Stimulated activated CD4-positive, alpha-beta T cell treated with anti-CD3 and anti-CD28 coated beads, Interleukin-1b, Interleukin-23, amount 100 ng/mL, for 24 hours (primary cell): ENCODE measurements at places on chromosomes 4 and X.
A peak's percentile ranks its signal among the peaks of the same experiment; 100 is the strongest.

DNA sequence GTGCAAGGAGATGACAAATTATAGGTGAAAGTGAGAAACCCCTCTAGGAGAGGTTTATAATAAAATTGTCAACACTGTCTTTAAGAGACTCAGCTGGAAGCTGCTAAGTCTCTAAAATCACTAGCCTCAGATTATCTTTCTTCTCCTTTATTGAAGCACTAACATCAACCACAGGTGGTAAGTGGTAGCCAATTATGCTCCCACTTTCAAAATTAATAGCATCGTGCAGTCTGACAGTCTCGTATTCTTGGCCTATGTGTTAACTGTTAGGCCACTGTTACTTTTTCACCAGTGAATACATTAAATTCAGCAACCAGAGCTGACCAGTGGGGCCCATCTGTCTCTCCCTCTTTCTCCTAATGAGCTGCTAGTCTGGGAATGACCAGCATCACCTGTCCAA lies 674.1 kb downstream of the RAPGEF2 start:
- DNase-seq = no peak

- DNase-seq = no peak
Measured at GRCh38 chr4:37865450-37865849, 25.4 kb upstream of the TBC1D1 start.

DNA sequence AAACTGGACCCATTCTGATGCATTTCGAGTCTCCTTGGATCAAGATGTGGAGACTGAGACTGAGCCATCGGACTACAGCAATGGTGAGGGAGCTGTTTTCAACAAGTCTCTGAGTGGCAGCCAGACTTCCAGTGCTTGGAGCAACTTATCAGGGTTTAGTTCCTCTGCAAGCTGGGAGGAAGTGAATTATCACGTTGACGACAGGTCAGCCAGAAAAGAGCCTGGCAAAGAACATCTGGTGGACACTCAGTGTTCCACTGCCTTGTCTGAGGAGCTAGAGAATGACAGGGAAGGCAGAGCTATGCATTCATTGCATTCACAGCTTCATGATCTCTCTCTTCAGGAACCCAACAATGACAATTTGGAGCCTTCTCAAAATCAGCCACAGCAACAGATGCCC lies 84.8 kb downstream of the NEUROG2 start:
- DNase-seq = no peak

DNA sequence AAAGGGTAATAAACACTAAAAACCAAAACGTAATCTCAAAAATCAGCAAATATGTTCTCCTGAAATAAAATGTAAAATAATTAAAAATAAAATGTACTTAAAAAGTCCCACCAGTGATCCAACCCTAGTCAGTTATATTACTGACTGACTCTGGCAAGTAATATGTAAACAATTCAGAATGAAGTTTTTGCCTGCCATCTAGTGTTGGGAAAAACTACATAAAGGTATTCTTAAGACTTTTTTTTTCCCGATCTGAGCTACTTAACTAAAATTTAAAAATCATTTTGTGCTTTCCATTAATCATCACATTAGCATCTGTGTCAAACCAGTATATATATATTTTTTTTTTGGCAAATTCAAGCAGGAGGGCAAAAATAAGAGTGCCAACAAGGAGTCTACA lies 24.0 kb downstream of the RCHY1 start:
- DNase-seq = no peak

DNA sequence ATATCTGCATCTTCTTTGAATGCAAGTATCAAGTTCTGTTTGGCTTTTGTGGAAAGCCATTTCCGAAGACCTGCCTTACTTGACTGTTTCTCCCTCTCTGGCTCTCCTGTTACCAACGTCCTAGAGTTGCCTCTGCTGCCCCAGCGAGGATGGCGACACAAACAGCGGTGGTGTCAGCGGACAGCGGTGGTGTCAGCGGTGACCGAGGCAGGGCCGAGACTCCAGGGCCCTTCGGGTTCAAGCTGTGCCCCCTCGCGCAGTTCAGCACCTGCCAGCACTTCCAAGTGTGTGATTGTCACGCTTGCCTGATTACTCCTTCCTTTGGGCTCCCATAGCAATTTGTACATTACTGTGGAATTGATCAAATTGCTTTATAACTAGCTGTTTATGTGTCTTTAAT lies 336.9 kb upstream of the FAT1 start:
- DNase-seq = no peak

DNA sequence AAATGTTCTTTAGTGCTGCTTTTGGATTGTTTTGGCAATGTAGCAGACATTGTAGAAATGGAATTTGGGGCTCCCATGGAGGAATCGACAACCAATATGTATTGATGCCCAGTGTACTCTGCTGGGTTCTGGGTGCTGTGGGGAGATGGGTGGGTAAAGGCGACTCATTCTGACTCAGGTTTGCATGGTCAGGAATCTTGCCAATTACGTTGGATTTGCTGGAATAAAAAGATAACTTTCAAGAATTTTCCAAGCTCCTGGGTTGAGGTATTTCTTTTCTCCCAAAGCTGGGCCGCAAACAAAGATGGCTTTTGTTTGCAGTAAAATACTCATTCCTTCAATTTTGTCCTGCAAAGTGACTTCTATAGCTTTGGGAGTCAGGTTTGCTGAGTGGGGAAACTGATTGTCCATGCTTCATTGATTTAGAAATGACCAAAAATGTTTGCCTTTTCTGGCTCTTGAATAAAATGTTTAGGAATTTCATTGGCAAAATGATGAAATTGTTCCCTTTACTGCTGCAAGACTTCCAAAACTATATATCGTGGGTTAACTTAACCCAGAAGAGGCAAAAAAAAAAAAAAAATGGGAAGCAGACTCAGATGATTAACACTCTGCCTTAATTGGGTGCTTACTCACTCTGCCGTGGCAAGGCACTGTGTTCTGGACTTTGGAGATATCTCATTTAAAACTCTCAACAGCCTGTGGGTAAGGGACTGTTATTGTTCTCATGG lies 57.0 kb downstream of the RTL9 start:
- no peak for DNase-seq

DNA sequence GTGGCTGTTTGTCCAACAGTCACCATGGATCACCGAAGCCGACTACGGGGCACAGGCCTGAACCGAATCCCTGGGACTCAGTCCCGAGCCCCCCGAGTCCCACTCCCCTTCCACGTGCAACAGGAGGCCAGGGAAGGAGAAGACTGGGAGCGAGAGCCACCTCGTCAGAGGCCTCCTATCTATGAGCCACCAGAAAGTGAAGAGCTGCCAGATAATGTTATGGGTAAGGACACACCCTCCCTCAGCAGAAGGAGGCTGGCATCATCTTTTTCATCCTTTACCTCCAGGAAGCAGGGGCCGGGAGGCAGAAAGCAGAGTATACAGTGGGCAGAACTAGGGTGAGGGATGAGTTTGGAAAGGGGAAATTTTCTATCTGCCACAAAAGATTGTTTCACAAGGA lies 2.8 kb upstream of the PRDX4 start:
- no peak for DNase-seq

GRCh38 chr4:169644802-169645201 lies 24.4 kb downstream of the CLCN3 start:
- DNase-seq = no peak

DNA sequence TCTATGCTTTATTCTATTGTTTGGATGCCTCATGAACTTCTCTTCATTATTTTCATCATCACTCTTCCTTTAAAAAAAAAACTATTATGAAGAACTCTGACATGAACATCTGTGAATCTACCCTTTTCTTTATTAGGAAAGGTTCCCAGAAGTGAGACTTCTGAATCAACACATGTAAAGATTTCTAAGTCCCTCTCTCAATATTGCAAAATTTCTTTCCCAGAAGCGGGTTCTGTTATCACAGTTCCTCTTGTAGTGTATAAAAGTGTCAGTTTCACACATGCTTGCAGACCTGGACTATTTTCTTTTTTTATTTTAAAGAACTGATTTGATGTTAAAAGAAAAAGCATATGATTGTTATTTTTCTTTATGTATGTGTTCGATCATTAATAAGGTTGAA lies 330.8 kb upstream of the KLF3 start:
- DNase-seq = no peak

GRCh38 chr4:95510877-95511276 lies 37.9 kb downstream of the UNC5C start:
- DNase-seq = no peak

DNA sequence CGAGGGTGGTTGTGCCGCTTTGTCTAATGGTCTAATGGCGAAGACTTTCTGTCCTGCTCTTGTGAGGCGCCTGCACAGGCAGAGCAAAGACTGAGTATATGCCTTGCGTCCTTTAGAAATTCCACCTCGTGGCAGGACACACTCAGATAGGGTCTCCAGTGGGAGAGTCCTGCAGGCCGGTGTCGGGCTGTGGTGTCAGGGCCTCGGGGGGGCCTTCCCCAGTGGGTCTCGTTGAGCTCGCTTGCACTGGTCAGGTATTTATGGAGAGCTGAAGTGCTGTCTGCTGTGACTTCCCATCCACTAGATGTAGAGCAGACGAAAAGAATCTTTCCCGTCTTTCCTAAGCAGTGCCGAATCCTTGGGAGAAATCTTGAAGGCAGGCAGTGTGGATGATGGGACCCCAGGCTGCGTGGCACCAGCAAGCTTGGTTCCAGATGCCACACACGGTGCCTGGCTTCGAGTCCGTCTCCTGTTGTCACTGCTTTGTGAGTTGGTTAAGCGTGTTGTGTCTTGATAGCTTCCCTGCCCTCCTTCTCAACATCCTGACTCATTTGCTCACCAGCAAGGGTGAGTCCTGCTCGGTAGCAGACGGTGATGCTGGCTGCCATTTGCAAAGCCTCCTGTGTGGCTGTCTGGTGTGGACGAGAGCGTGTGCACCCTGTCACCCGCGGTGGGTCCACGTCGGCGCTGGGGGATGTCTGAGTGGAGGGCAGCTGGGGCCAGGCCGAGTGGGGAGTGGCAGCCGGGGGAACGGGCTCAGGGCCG lies 20.5 kb downstream of the MAEA start:
- no peak for DNase-seq

DNA sequence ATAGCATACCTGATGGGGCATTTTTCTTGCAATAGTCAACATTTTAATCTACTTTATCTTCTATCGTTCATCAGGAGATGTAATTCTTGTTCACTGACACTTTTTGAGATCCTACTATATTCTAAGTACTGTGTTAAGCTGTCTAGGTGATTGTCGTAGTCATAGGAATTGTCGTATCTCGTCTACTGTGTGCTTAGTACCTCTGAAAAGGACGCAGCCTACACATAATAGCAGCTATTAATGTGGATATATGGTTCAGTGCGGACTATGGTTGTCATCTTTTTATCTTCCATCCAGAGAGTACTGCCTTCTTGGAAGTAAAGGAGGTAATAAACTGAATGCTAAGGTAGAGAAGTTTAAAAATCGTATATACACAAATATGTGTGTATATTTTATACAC lies 21.9 kb upstream of the CFAP299 start:
- no peak for DNase-seq

DNA sequence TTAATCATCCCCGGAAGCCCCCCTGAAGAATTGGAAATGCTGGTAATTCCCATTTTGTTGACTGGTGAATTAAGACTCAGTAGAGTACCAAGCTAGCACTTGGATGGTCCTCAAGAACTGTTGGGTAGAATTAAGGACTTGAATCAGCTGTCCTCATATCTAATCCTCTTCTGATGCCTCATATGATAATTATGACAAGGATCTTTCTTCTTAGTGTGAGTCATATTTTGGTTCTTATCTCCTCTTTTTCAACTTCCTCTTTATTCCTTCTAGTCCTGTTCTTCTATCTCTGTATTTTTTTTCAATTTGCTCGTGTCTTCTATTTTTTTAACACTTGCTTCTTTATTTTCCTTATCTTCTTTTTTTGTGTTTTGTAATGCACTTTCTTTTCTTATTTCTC lies 206.3 kb upstream of the ANXA3 start:
- DNase-seq = no peak

DNA sequence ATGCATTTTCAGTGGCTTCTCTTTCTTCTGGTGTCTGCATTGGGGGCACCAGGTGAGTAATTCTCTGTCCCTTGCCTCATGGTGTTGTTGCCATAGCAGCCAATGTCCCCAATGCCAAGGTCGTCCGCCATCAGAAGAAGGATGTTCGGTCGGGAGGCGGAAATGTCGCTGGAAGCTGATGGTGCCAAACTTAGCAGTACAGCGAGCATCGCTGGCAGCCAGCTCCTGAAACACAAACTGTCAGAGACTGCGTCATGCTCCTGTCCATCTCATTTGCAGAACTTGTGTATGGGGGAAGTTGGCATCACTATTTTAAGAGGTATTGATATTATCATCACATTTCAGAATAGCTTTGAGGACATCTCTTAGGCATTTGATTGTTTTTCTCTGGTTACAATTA lies 29.1 kb upstream of the ARSD start:
- no peak for DNase-seq

GRCh38 chr4:34372815-34373214 lies 1871.5 kb downstream of the ARAP2 start:
- DNase-seq = no peak

GRCh38 chr4:62222121-62222520 lies 1022.0 kb downstream of the ADGRL3 start:
- DNase-seq = no peak

- peak; percentile 32 for DNase-seq
Measured at GRCh38 chrX:48071064-48071985, at the start of gene ZNF630. Gene ZNF630 (minus strand): TSS chrX:48071640. CDS start chrX:48066886, 4,754 bp downstream.

DNA sequence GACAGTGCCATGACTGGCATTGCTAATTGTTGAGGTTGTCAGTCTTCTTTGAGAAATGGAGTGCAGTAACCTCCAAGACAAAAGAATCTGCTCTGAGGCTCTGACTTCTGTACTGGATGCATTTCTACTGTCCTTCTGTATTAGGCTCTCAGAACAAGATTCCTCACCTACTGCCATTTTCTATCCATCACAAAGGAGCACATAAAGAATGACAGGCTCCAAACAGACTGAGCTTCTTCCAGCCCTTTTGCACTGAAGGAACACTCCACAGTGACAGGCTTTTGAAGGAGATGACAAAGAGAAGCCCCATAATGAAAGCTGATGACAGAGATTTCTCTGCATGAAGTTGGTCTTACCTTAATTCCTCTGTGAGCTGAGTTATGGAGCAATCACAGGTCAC lies 162.2 kb downstream of the PCDH19 start:
- DNase-seq = no peak

GRCh38 chr4:186760576-186760975 lies 36.9 kb upstream of the FAT1 start:
- DNase-seq = no peak

- DNase-seq = no peak
Measured at GRCh38 chr4:137610960-137611359, 78.7 kb upstream of the PCDH18 start.

- DNase-seq = no peak
Measured at GRCh38 chrX:104668550-104668949, 102.6 kb downstream of the IL1RAPL2 start.

GRCh38 chr4:102945066-102945465 lies 74.4 kb downstream of the SLC9B1 start:
- no peak for DNase-seq

GRCh38 chr4:6549890-6550620 lies 24.9 kb upstream of the MAN2B2 start:
- no peak for DNase-seq

DNA sequence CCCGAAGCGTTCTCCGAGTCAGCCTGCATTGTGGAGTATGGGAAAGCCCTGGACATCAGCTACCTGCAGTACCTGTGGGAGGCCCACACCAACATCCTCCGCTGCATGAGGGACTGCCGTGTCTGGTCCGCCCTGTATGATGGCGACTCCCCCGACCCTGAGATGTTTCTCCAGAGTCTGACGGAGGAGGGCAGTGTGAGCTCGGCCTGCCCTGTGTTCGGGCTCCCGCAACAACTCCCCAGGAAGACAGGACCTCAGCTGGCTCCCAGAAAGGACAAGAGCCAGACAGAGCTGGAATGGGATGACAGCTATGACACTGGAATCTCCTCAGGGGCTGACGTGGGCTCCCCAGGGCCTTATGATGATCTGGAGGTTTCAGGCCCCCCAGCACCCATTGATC lies 111.3 kb downstream of the GATB start:
- no peak for DNase-seq
